RWPE2 (cell line): ENCODE measurements at places on chromosomes 2 and 18.

DNA sequence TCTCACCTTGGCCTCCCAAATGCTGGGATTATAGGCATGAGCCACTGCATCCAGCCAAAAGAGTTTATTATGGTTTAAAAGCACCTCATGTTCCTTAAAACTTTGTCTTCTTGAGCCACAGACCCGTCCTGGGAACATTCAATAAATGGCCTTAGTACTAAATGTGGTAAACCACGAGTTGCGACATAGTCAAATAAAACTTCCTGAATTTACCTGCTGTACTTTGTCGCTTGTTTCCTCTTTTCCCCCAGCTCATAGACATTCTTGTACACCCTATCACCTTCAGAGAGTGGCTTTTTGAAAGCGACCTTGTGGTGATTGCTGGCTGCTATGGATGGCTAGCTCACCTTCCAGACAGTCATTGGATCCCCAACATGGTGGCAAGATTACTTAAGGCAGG is 310.4 kb downstream of the LRRTM1 start:
- no peak for DNase-seq

DNA sequence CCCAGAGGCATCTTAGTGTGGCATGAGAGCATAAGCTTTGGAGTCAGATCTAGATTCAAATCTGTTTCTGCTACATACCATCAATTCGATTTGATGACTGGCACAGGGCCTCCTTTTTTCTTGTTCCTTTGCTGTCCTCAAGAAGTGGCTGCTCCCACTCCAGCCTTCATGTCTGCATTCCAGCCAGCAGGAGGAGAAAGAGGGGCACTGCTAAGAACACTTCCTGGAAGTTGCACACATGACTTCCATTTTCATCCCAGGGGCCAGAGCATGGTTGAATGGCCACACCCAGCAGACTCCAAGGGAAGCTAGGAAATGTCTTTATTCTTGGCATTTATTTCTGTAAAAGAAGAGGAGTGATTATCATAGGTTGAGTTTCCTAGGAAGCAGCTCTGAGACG is 50.4 kb downstream of the EML6 start:
- no peak for DNase-seq

DNA sequence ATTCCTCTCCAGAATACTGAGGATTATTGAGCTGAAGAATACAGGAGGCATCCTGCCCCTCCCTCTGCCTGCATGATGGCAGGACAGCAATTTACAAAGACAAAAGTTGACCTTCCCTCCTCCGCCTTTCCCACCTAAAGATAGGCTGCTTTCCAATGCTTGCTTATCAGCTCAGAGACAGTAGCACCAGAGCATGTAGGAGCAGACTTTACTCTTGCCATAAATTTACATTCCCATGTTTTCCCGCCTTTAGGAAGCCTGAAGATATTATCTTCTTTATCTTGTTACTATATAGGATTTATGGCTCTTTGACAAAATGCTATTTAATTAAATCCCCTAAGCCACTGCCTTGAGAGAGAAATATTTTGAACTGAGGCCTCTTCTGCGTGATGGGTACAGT is 135.6 kb upstream of the HNMT start:
- no peak for DNase-seq

DNA sequence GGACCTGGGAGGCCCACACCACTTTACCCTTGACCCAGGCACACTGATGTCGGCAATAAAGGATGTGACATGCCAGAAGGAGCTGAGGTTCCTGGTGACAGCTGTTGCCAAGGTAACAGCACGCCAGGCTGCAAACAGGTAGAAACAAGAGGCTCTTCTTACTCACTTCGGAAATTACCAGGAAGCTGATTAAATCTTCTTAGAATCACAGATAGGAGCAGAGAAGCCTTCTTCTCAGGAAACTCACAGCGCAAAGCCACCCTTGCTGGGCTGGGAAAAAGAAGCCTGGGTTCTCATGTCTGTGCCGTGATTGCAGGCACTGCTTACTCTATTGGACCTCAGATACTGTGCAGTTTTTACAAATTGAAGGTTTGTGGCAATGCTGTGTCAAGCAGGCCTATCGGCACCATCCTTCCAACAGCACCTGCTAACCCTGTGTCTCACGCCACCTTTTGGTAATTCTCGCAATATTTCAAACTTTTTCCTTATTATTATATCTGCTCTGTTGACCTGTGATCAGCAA is 61.0 kb upstream of the TAF1B start:
- DNase-seq: peak; percentile 49

GRCh38 chr2:41999592-42000281 is 48.1 kb upstream of the PKDCC start:
- DNase-seq: no peak

DNA sequence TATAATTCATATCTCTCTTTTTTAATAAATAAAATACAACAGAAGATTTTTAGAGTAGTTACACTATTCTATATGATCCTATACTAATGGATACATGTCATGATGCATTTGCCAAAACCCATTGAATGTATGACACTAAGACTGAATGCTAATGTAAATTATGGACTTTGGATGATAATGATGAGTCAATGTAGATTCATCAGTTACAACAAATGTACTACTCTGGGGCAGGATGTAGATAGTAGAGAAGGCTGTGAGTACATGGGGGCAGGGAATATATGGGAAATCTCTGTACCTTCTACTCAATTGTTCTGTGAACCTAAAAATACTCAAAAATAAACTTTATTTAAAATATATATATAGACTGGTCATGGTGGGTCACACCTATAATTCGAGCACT is 45.6 kb upstream of the NEDD4L start:
- no peak for DNase-seq

- DNase-seq: no peak
Measured at GRCh38 chr2:233833345-233833744, 21.0 kb downstream of the HJURP start.

GRCh38 chr2:219542931-219543595 is 546 bp downstream of the CHPF start:
- DNase-seq: no peak

GRCh38 chr2:42194428-42194827 is 25.3 kb downstream of the EML4 start:
- no peak for DNase-seq

DNA sequence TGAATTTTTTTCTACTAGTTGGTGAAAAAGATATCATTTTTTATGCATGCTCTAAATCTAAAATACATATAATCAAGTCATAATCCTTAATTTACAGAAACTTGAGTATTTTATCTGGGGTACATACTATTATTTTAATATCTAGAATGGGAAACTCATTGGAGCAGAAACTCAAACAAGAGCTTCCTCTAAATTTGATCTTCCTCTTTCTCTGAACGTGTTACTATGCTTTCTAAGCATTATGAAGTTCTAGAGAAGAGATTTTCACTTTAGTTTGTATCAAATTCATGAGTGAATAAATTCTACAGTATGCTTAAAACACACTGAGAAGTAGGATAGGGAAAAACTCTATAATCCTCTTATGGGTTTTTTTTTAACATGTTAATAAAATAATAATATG is 20.6 kb upstream of the SLC38A11 start:
- no peak for DNase-seq

- DNase-seq: no peak
Measured at GRCh38 chr2:1854729-1855547, 110.6 kb upstream of the PXDN start.

DNA sequence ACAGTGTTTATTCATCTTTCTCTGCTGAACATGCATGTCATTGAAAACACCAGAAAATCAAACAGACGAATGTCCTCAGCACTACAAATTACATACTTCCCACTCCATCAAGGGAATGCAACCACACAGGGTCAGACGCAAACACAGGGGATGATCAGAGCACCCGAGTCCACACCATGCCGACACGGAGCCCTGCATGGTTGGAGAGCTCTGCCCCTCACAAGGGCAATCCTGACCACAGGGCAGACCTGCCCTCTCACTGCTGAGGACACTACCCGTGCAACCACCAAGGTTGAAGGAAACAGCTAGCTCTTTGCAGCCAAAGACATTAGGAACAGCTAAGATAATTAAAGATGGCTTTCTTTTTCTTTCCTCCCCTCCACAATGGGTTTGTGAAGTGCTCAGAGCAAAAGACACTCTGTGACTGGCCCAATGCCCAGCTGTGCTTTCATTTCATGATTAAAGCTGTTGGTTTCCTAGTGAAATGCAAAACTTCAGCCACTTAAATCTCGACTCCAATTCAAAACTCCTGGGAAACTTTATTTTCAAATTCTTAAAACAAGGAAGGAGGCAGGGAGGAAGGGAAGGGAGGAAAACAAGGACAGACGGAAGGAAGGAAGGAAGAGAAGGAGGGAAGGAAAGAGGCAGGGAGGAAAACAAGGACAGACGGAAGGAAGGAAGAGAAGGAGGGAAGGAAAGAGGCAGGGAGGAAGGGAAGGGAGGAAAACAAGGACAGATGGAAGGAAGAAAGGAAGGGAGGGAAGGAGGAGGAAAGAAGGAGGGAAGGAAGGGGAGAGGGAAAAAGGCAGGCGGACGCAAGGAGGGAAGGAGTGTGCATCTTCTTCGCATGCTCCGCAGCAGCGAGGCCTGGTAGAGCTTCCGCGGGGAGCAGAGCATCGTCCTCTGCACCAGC is 65.8 kb downstream of the NDUFA10 start:
- peak; percentile 13 for DNase-seq

GRCh38 chr2:237075749-237076599 is 9.7 kb upstream of the COPS8 start:
- DNase-seq: no peak

DNA sequence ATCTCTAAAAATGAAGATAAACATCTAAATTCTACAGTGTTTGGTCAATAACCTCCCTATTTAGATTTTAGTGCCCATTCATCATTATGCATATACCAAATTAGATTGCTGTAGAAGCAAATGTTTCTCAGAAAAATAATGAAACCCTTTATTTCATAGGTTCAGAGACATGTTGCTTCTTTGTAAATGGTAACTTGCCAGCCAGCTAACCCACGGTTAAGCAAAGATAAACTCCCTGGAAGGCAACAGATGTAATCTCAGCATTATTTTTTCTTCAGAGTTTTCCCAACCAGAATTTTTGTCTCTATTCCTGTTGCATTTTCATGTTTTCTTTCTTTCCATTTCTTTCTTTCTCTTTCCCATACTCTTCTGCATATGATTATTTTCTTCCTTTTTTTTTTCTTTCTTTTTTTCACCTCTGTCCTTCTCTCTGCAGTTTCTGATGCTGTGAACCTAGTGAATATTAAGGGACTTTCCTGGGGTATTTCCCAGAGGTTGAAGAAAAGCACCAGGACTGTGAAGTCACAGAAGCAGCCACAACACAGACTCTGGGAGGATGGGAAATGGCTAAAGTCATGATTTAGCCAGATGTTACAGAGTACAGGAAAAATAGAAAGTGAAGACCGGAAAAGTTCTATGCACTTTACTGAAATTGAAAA is 50.0 kb upstream of the DSG1 start:
- no peak for DNase-seq

DNA sequence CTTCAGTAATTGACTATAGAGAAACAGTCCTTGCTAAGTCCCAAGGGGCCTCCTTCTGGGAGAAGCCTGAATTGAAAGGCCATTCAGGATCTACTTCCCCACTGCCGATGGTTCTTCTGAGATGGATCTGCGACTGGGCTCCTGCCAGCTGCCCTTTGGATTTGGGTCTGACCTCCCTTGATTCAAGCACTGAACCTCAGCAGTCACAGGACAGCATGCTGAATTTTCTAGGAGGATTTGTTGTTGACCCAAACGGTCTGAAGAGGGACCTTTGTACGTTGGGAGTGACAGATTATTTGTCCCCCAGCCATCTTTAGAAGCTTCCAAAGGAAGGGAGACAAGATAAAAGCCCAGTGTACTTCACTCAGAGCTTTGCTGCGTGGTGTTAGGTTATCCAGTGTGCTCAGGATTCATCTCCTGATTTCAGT is 67.1 kb downstream of the NXPH2 start:
- no peak for DNase-seq

DNA sequence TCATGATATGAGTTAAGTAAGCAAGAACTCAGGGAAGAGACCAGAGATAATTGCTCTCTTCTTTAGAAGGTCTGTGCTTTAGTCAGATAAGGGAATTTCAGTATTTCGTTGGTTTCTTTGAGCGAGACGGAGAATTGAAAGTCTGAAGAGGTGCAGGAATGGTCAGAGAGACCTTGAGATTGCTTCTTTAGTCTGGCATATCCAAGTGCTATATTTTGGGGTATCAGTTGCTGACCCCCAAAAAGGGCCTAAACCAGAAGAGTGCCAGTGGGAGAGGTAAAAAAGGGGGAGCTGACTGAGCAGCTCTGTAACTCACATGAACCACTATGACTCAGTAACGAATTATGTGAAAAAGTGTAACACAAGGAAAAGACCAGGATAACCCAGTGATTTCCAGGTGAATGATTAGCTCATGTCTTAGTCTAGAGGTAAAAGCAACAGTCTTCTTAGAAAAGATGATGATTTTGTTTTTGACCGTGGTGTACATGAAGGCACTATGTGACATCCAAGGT is 932.9 kb downstream of the TDRD15 start:
- no peak for DNase-seq

GRCh38 chr2:15693926-15694588 is 102.4 kb downstream of the DDX1 start:
- DNase-seq: no peak

- no peak for DNase-seq
Measured at GRCh38 chr2:43105586-43106558, 120.5 kb downstream of the ZFP36L2 start.

GRCh38 chr18:66575263-66575662 is 28.6 kb downstream of the CDH19 start:
- no peak for DNase-seq

DNA sequence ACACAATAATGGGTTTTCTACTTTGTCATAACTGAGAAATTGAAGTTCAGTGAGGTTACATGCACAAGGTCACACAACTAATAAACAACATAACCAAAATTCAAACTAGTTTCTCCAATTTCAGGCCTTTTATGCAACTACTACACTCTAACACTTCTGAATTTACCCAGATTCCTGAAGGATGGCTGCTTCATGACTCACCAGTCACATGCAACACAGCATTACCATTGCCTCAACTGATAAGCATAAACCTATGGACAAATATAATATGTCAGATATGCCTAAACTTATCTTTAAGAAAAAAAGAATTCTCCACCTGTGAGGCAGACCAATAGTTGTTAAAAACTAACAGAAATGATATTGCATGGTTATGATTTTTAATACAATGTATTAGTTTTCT is 586.5 kb upstream of the SLC8A1 start:
- no peak for DNase-seq

GRCh38 chr18:56115071-56116015 is 523.0 kb downstream of the TXNL1 start:
- no peak for DNase-seq

- no peak for DNase-seq
Measured at GRCh38 chr2:71385012-71385411, 53.4 kb downstream of the ZNF638 start.

GRCh38 chr2:172083628-172084394 is 1.5 kb upstream of the DLX1 start:
- no peak for DNase-seq

- no peak for DNase-seq
Measured at GRCh38 chr2:172462373-172462848, 35.0 kb downstream of the ITGA6 start.

DNA sequence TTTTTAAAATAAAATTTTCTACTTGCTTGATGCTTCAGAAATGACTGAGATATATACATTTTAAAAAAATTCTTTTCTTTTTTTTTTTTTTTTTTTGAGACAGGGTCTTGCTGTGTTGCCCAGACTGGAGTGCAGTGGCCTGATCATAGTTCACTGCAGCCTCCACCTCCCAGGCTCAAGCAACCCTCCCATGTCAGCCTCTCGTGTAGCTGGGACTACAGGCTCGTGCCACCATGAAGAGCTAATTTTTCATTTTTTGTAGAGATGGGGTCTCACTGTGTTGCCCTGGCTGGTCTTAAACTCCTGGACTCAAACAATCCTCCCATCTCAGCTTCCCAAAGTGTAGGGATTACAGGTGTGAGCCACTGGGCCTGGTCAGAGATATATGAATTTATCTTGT is 12.9 kb downstream of the CYS1 start:
- no peak for DNase-seq

- DNase-seq: no peak
Measured at GRCh38 chr2:213455316-213456008, 171.2 kb downstream of the SPAG16 start.
